ENCODE measurements at places on chromosomes 2 and 18. TPM values are rescaled to one million over a fixed set of nuclear protein-coding genes. Genes with fewer than 3 reads are reported as not detected.

TUBA3E gene
- not detected for polyA plus RNA-seq

TTC21B gene
- polyA plus RNA-seq, result 21.3 TPM

- no peak for DNase-seq
Observed at GRCh38 chr2:239903210-239903609, 121.9 kb downstream of the NDUFA10 start.

GRCh38 chr2:131426727-131427126 is 49.2 kb upstream of the TUBA3D start:
- no peak for DNase-seq

DNA sequence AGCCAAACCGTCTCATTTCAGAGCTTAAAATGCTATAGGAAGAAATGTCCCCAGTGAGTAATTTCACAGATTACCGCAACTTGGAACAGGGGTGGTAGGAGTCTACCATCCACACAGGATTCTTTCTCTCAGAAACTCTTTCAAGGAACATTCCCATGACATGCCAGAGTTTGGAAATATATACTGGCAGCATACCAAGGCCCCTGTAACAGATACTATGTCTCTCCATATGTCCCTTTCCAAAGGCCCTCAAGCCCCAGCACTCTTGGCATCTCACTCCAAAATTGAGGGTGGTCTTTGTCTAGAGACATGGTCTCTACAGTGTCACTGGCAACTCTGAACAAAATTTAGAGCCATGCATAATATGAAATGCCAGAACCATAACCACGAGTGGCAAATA is 11.0 kb downstream of the FIGLA start:
- DNase-seq, result no peak

Measured in spinal cord (tissue), 10 donors.